Cerebellar nuclear complex (tissue), 1 donor: ENCODE measurements at places on chromosomes 16 and 17.

GRCh38 chr16:4660454-4661007 is 32.8 kb upstream of the NUDT16L1 start:
- no peak for DNase-seq

DNA sequence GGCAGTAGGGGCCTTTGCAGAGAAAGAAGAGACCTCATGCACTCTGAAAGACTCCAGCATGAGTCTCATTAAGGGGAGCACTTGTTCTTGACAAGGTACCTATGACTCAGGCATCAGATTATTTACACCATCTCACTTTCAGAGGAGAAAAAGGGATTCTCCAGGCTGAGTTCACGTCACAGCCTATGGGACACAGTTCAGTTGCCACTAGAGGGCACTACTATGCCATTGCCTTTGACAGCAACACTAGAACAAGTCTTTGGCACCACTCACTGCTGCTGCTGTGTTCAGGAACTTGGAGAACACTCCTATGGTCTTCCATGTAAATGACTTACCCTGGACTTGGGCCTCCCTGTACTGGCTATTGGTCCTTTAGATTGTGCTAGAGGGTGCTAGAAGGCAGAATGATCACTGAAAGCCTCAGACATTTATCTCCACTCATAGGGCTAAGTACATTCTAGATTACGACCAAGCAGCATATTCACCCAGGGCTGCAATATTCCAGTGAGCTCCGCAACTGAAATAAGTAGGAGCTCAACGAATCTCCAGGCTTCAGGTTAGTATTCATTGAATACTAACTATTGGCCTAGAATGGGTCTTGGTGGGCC is 225.1 kb upstream of the CA10 start:
- no peak for DNase-seq

DNA sequence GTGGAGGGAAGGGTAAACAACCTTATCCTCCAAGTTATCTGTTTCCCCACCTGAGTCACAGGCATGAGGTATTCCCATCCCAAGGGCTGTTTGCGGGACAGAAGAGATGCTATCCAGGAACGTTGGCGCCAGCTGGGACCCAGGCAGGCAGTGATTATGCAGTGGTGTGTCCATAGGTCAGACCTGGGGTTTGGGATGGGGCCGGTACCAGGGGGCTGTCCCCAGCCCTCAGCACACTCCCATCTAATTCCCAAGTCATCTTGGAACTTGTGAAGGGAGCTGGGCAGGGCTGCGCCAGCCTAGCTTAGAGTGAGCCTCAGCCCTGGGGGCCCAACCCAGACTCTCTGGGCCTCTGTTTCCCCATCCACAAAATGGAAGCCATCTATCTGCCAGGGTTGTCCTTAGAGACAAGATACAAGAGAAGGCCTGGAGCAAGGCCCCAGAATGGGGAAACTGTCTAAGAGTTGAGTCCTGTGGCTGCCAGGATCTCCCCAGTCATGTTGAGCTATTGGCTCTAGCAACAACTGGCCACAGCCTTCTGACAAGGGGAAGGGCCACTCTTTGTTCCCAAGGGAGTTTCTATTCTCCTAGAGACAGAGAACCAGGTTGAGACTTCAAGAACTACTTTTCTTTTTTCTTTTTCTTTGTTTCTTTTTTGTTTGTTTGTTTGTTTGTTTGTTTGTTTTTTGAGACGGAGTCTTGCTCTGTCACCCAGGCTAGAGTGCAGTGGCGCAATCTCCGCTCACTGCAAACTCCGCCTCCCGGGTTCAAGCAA is 9.8 kb upstream of the JUP start:
- DNase-seq = no peak

DNA sequence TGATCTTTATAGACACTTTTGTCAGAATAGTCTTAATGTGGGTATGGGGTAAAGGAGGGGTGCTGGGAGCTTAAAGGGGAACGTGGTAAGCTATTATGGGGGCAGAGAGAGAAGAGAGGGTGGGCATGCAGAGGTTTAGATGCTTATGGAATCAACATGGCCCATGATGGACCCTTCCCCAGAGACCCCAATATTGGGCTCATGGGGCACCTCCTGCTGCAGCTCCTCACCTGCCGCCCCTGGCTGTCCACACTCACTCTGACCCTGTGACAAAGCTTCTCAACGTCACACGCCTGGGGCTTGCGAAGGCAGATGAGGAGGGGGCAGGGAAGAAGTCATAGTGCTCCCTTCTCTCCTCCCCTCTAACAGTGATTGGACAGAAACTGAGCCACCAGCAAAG is 95.3 kb downstream of the SHISA6 start:
- DNase-seq = no peak

DNA sequence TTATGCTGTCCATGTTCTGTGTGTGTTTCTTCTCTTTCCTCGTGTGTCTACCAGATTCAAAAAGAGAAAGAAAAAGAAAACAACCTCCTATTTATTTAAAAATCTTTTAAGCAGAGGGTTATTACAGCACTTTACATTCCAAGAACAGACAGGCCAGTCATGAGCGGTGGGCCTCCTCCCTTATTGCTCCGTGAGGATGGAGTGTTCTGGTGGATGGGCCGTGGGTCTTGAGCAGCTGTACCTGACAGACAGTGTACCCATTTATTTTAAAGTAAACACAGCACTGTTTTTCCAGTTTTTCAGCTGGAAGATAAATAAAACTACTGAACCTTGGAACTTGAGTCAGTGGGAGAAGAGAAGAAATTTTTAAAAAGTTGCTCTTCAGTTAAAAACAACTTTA is 52.4 kb downstream of the WWP2 start:
- no peak for DNase-seq

DNA sequence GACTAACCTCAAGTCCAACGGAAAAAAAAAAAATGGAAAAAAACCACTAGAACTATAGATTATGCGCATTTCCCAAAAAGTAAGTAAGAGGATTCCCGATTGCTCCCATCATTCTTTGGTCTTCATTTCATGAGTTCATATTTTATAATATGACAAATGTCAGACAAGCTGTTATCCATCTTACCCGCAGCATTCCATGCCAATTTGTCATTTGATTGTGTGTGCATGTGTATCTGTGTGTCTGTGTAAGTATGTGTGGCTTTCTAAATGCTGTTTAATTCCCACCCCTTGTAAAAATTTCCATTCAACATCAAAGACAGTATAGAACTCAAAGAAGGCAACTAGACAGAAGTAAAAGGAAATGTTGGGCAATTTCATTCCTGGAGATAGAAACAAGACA is 434.1 kb downstream of the CDH11 start:
- DNase-seq = no peak

DNA sequence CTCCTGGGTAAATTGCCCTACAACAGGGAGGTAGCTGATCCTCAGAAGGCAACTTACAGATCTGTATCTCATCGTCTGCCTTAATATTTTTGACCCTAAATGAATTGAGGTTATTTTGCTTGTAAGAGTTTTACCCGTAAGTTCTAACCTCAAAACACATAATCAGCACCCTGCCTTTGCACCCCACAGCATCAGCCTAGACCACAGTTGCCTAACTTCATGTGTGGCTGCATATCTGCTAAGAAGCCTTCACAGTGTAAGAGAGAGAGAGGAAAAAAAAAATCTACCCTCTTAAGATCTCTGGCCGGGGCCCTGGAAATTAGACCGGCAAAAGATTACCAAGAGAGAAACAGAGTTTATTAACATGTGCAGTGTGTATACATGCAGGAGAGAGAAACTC is 76.9 kb downstream of the ARHGAP44 start:
- no peak for DNase-seq

- DNase-seq = no peak
Observed at GRCh38 chr16:63617990-63618763, 1503.7 kb downstream of the CDH11 start.

DNA sequence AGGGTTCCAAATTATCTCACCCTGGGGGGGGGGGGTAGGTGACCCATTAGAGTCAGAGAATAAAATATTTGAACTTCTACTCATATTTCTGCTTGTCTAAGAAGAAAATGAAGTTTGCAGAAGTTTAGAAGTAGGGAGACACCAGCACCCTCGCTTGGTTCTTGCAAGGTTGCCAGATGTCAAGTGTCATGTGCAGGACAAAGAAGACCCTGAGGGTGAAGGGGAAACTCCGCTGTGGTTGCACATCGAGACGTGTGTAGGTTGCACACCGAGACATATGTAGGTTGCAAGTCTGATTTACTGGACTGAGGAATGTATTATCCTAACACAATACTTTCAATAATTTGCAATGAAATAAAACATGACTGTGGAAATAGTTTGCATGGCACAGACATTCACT is 42.4 kb upstream of the IRF8 start:
- DNase-seq = no peak

GRCh38 chr16:8178271-8178670 is 412.0 kb downstream of the TMEM114 start:
- DNase-seq = no peak

DNA sequence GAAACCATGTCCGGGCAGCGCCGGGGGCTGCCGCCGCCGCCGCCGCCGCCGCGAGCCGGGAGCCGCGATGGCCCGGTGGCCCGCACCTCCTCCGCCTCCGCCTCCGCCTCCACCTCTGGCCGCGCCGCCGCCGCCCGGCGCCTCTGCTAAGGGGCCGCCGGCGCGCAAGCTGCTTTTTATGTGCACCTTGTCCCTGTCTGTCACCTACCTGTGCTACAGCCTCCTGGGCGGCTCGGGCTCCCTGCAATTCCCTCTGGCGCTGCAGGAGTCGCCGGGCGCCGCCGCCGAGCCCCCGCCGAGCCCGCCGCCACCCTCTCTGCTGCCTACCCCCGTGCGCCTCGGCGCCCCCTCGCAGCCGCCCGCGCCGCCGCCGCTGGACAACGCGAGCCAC is 587 bp downstream of the HS3ST4 start:
- no peak for DNase-seq

- no peak for DNase-seq
Observed at GRCh38 chr17:18318771-18319450, 3.8 kb downstream of the SMCR8 start.

- DNase-seq = no peak
Observed at GRCh38 chr16:72847187-72848027, 200.5 kb downstream of the ZFHX3 start.

GRCh38 chr17:72617557-72617956 is 474.9 kb downstream of the SLC39A11 start:
- no peak for DNase-seq

GRCh38 chr17:83183145-83183948 is 103.9 kb downstream of the METRNL start:
- no peak for DNase-seq
